ENCODE measurements at places on chromosomes 1 and 21.

- no peak for DNase-seq
These were observed 24.2 kb downstream of the SLC5A9 start for GRCh38 chr1:48246727-48247126.

- no peak for DNase-seq
These were observed 14.6 kb downstream of the TNNT2 start for GRCh38 chr1:201362906-201363305.

GRCh38 chr1:205243350-205244191 lies 15.8 kb downstream of the TMCC2 start:
- no peak for DNase-seq

DNA sequence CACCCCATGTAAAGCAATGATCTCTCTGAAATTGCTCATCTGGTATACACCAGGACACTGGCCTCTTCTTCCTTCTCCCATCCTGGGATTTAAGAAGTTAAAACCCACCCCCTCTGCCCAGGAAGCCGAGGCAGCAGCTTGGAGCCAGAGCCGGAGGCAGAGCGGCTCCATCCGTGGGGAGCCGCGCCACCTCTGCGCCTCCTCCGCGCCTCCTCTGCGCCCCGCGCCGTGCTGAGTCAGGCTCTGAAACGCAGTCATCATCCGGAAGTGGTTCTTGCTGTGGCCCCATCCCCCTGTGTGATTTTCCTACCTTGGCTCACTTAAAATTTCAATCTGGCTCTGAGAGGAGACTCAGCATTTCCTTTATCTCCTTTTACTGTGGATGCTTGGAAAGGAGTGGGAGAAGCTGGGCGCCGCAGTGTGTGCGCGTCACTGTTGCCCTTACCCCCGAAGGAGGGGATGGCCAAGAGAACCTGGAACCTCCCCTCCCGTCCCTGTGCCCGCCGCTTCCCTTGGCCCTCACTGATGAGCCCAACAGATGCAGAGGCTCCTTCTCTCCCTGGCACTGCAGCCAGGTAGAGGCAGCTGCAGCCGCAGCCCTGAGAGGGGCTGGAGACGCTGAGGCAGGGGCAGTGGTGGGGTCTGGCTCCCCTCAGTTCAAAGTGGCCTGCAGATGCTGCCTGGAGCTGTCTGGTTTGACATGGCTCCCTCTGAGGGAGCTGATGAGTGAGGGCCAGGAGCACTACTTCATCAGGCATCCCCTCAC lies 15.3 kb upstream of the NPHP4 start:
- DNase-seq = peak; percentile 21

- no peak for DNase-seq
These were observed 190.0 kb upstream of the VAMP3 start for GRCh38 chr1:7580923-7581753.

DNA sequence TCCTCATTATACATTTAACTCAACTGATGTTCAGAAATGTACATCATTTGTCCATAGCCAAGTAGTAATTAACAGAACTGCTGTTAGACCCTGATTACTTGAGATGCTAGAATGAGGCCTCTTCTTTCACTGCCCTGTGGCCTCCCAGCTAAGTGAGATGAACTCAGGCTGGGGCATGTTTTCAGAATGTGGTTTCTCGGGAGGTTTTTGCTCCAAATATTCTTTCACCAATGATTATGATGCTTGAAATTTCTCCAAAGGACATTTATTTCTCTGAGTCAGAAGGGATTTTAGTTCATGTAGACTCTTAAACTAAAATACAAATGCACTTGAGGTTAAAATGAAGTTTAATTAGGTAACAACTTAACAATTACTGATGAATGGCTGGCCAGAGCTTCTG lies 34.6 kb upstream of the ADAMTS5 start:
- no peak for DNase-seq

DNA sequence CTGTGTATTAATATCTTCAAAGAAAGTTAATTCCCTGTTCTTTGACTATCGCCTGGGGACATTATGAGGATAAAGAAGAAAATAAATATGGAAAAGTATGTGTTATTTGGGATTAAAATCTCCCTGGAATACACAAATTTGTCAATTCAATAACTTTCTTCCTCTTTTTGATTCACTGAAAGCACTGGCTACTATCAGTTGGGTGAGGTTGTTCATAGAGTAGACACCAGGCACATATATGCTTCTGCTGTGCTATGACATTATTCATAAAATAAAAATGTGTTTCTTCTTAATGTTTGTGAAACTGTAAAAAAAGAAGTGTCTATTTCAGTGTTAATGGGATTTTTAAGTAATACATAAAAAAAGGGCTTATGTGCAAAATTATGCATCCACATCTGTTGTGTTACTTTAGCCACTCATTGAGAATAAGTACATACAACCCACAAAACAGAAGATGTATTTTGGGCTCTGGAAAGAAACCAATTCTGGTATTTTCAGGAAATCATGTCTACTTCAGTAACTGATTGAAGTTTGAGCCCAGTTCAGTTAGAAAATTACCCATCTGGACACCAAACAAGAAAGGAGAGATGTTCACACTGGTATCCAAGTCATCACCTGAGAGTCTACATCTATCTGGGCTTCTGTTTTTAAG lies 169.4 kb downstream of the GABPA start:
- DNase-seq = no peak
